ENCODE measurements at places on chromosomes 12 and 14.
A peak's percentile ranks its signal among the peaks of the same experiment; 100 is the strongest.

DNA sequence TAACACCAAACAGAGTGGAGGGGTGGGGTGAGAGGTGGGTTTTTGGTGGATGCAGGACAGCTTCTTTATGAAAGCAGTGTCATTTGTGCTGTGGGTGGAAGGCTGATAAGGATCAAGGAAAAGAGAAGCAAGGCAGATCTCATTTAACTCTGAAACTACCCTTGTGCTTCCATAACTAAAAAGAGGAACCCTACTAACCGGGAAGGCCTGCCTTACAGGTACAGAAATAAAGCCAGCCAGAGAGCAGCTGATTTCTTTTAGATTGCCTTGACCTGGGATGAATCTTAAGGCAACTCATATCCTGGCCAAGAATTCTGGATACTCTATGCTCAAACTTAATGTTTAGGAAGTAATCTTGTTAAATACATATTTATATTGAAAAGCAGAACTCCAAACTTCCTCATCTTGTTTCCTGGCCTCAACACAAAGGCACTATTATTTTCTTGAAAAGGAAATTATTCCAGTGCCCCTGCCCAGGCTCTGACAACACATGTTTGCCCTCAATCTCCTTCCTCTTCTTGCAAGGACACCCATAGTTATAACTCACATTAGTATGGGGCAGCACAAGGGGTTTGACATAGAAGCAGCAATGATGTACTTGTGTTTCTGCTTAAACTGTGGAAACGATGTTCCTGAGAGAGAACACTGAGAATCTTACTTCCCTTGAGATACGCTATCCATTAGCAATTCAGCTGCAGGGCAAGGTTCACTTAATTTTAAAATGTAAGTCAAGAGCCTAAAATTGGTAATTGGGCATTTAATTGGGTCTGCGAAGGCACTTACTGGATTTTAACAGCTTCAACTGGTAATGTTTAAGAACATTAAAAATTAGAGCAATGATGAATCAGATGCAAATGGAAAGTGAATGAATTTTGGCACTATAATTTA, 173.7 kb downstream of the STXBP6 start:
- DNase-seq, result no peak

- no peak for DNase-seq
Observed at GRCh38 chr12:115343008-115343407, 659.0 kb upstream of the TBX3 start.

DNA sequence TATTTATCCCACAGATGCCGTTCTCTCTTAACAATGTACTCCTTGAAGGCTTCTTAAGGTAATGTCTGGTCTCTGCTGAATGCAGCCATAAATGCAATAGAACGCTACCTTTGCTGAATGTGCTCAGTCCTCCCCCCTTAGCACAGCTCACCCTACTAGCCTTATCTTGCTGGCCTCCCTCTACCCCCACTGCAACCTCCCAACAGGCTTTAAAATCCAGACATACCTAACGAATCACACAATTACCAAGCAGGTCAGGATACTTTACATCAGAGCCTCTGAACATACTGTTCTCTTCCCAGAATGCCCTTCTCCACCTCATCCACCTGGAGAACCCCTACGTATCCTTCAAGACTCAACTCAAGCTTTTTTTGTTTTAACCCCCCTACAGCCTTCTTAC, 51.0 kb upstream of the CRADD start:
- no peak for DNase-seq

- no peak for DNase-seq
Observed at GRCh38 chr14:26935733-26936132, 337.9 kb upstream of the NOVA1 start.

DNA sequence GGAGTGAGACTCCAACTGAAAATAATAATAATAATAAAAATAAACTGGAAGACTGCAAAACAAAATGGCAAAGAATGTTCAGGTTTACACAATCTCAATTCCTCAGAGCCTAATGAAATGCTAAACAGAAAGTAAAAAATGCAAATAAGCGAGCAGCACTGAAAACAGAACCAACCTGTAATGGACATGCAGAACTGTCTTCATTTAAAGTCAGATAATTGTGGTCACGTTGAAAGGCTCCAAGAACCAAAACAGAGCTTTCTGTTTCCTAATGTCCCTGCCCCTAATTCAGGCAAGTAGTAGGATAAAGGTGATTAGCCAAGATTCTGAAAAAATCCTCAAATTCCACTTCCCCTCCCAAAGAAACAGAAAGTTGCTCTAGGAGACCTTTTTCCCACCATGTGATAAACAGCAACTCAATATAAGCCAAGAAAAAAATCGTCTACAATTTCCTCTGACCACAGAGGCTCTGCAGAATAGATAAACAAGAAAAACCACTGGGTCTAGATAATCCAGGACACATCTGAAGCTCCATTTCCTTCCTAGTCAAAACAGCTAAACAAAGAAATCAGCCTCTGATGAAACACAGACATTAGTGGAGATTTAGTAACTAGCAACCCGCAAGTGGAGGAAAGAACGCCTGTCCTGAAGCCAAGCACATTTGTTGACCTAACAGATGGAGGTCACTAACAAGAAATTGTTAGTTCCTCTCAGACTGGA, 3.0 kb downstream of the MIS18BP1 start:
- DNase-seq, result peak; percentile 18

DNA sequence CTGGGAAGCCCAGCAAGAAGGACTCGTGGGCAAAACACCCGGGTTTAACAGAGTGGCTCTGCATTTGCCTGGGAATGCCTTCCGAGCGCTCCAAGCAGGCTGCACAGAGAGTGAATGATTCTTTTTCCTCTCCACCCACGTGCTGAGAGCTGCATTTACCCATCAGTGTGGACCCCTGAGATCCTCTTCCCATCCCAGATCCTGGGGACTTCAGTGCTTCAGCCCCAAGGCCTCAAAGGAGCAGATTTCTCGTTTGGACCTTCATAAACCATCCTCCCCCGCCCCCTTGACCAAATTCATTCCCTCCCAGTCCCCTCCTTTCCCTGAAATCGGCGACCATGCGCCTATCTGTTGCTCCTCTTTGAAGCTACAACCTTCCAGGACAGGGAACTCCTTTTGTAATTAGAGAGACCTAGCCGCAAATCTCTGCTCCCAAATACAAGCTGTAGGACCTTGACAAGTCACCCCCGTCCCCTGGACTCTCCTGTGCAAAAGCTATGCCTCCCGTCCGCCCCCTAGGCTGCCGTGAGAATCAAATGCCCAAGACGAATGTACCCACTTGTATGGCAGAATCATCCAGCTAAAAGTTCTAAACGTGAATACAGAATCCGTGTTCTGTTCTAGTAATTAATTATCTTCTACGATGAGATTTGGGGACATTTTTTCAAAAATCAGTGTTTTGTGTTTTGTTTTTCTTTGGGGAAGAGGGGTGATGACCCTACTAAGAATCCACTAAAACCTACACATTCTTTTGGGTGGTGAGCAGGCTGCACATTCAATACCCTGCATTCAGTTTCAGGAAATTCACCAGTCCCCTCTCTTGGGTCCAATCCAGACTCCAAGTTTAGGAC, 8.8 kb downstream of the TBX5 start:
- no peak for DNase-seq

- DNase-seq, result no peak
Observed at GRCh38 chr12:31951008-31951407, 8.2 kb upstream of the RESF1 start.
